ENCODE measurements at places on chromosomes 13 and 19.

GRCh38 chr19:30256496-30256850 is 115.7 kb upstream of the ZNF536 start:
- no peak for DNase-seq

DNA sequence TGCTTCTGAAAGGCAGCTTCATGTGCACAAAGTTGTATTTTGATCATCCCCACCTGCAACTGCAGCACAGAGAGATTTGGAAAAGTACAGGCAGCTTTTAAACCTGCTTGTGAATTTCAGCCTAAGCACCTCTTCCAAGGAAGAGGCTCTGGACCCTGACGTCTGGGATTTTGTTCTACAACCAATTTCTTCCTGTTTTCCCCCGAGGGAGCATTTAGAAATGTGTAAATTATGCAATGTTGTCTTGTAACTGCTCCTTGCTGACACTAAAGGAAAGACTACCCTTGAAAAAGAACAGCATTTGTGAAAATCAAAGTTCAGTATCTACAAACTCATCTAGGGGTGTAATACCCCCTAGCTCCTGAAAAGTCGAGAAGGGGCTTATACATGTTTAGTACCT is 15.4 kb downstream of the MED26 start:
- no peak for DNase-seq

GRCh38 chr19:41936416-41936850 is 8.2 kb upstream of the ERFL start:
- DNase-seq, result no peak

DNA sequence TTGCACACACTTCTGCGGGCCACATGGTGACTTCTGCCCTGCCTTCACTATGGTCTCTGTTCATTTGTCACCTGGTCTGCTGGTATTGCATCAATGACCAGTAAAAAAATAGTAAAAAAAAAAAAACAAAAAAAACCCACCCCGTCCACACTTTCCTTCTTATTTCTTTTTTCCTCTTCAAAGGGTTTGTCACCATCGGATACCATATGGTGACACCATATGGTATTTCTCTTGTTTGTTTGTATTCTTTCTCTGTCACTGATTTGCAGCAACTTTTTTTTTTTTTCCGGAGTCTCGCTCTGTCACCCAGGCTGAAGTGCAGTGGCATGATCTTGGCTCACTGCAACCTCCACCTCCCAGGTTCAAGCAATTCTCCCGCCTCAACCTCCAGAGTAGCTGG is 26.2 kb upstream of the OR7C2 start:
- DNase-seq, result no peak

GRCh38 chr13:97417698-97418097 is 16.3 kb upstream of the RAP2A start:
- no peak for DNase-seq

- DNase-seq, result no peak
Observed at GRCh38 chr13:67557118-67557517, 327.0 kb upstream of the PCDH9 start.

All from stimulated activated CD4-positive, alpha-beta T cell treated with anti-CD3 and anti-CD28 coated beads, Interleukin-15, amount 100 ng/mL, for 48 hours (primary cell).